NCI-H526 (cell line): ENCODE measurements at places on chromosomes 11 and 22.

GRCh38 chr22:49359076-49359475, 468.6 kb downstream of the BRD1 start:
- DNase-seq, result no peak

DNA sequence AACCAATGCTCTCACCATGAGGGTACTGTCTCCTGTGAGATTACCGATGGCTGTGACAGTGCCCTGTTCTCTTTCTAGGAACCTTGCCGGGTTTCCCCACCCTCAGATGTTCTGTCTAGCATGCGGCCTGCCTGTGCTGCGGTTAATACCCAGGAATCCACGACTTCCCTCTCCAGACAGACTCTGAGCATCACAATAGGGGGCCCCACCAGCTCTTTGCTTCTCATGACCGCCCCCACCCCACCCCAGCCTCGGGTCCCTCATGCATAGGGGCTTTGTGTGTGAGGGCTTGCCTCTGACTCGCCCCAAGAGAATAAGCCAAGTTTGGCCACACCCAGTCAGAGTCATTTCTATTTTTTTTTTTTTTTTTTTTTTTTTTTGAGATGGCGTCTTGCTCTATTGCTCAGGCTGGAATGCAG, 10.3 kb downstream of the PARVG start:
- DNase-seq, result no peak

- peak; percentile 20 for DNase-seq
Observed at GRCh38 chr11:114058026-114058706, 1.3 kb upstream of the ZBTB16 start.

DNA sequence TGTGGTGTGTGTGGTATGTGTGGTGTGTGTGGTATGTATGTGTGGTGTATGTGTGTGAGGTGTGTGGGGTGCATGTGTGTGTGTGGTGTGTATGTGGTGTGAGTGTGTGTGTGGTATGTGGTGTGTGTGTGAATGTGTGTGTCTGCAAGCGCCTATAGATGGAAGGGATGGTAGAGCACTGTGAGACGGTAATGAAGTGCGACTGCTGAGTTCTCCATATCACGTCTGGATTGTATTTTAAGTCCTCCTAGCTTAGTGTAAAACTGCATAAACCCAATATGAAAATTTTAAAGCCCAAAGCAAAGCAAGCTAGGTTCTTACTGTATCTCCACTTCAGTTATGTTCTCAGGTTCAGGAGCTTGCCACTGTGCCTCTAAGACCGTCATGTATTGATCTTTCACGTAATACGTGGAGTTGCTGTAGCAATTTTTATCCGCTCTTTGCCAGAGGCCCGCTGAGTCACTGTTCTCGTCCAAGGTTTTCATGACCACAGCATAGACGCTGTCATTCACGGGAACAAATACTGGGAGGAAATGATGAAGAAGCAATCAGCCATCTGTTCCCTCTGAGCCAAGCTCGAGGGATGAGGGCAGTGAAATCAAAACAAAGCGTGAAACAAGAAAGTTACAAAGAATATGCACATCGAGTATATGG, 5.5 kb downstream of the PLET1 start:
- no peak for DNase-seq

- DNase-seq, result no peak
Observed at GRCh38 chr11:78806214-78807004, 231.7 kb upstream of the NARS2 start.

- DNase-seq, result no peak
Observed at GRCh38 chr11:17745023-17745772, 10.6 kb downstream of the KCNC1 start.

DNA sequence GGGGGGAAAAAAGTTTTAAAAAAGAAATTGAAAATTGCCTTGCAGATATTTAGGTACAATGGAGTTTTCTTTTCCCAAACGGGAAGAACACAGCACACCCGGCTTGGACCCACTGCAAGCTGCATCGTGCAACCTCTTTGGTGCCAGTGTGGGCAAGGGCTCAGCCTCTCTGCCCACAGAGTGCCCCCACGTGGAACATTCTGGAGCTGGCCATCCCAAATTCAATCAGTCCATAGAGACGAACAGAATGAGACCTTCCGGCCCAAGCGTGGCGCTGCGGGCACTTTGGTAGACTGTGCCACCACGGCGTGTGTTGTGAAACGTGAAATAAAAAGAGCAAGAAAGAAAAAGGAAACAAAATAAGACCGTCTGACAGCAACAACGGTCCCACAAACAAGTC, 964.9 kb downstream of the NTM start:
- DNase-seq, result no peak

GRCh38 chr11:85821636-85822035, 10.7 kb upstream of the SYTL2 start:
- no peak for DNase-seq

- no peak for DNase-seq
Observed at GRCh38 chr11:1025410-1026162, 10.9 kb downstream of the MUC6 start.

GRCh38 chr11:45664376-45665205, 831 bp downstream of the CHST1 start:
- peak; percentile 37 for DNase-seq

DNA sequence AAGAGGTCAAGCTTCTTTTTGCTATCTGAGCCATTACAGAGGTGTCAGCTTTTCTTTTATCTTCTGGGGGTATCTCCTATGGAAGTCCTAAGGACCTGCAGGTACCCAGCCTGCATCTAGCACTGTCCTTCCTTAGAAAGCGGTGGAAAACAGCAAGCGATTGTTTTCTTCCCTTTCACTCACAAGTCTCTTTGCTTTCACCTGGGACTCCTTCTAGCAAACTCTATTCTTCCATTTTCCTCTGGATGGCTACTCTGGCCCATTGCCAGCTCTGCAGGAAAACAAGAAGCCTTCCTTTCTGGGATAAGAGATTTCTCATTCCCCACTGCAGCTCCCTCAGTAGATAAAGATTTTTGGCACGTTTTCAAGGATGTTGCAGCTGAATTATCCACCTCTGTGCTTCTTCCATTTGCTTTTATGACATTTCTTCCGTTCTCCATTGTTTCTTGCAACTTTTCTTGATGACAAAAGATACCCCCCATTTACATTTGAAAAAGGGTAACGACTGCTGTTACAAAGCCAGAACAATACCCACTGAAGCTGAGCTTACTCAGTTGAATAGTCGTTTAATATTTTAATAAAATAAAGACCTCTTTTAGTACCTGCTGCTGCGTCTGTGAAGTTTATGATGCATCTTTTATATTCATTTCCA, 40.2 kb upstream of the BDNF start:
- DNase-seq, result no peak

- DNase-seq, result no peak
Observed at GRCh38 chr22:19819911-19820879, 34.5 kb downstream of the GNB1L start.

DNA sequence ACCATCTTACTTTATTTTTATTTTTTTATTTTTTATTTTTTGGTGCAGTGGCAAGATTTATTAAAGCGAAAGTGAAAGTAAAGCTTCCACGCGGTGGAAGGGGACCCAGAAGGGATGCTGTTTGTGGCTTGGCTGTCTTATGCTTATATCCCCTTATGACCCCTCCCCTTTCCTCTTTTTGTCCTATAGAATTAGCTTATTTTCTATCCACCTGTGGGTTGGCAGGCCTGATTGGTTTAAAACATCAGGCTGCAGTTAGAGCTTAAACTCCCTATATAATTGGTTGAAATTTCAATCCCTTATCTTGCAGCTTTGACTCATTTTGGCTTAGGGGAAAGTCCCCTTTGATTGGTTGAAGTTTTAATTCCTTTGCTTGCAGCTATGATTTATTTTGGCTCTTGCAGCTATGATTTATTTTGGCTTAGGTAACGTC, 50.5 kb downstream of the NNMT start:
- DNase-seq, result no peak

DNA sequence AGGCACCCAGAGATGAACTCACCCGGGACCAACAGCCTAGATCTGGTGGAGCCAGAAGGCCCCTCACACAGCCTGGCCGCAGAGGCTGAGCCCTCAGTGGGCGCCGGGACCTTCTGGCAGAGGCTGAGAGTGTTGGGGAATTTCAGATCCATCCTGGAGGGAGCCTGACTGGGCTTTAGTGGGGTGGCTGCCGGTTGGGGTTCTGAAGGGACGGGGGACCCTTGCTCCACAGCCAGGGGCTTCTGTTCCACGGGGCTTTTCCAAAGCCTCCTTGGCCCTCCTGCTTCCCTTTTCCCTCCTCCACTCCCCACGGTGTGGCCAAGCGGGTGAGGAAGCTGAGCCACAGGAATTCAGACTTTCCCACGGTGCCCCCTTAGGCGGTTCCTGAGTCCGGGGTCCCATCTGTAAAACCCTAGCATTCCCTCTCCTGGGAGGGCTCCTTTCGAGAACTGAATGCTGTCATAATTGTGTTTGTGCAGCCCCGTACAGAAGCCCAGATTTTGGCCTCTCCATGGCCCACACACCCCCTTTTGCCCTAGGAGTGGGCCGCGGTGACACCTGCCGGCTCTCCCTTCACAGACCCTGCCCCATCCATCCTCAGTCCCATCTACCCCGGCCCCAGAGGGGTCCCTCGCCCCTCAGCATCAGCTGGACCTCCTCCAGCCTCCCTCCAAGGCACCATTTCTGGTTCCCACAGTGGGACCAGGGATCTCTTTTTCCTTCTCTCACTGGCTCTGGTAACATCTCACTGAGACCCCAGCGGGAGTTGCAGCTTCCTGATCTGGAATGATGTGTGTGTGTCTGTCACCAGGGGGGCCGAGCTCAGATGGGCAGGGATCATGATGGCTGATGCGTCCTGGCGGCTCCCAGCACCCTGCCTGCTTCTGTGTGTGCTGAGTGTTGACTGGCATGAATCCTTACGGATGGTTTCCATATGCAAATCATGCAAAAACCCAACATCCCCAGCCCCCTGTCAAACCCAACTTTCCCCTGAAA, 1048.4 kb downstream of the TBC1D22A start:
- DNase-seq, result peak; percentile 66

DNA sequence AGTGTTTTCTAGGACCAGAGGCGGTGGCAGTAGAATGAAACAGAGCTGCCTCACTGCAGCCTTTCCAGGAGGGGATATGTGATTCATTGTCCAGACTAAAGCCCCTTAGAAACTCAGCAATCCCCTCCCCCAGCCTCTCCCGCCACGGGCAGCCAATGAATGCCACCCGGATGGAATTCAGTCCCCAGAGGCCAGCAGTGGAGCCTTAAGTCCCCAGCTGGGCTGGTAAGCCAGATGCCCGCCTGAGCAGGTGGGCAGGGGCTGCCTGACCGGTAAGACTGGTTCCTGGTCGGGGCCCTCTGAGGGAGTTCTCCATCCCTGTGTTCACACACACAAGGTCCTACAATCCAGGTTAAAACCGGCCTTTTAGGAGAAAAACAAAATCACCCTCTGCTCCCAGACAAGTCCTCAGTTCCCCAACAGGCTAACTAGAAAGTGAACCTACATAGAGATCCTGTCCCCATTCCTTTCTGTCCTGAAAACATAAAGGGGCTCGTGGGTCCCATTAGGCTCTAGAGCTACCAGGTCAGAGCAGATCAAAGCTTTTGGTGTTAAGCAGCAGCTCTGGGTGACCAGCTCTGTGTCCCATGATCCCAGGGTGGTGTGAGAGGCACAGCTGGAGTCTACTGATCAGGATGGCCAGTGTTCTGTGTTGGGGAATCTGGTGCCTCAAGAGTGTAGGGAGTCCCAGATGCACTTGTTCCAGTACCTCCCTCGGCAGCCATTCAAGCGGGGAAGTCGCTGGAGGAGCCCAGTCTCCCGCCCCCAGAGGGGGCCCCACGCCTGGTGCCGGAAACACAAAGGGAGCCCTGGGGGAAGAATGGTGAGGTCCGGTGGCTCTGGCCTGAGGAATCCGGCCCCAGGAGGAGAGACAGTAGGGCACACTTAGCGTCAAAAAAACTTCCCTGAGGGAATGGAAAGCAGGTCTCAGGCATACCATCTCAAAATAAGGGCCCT, 2.6 kb downstream of the PATZ1 start:
- peak; percentile 97 for DNase-seq

GRCh38 chr11:21909145-21909544, 283.7 kb upstream of the ANO5 start:
- no peak for DNase-seq

- peak; percentile 24 for DNase-seq
Observed at GRCh38 chr11:105935791-105936190, 86.2 kb downstream of the MSANTD4 start.

GRCh38 chr11:48031602-48032001, 51.2 kb downstream of the PTPRJ start:
- DNase-seq, result peak; percentile 58

DNA sequence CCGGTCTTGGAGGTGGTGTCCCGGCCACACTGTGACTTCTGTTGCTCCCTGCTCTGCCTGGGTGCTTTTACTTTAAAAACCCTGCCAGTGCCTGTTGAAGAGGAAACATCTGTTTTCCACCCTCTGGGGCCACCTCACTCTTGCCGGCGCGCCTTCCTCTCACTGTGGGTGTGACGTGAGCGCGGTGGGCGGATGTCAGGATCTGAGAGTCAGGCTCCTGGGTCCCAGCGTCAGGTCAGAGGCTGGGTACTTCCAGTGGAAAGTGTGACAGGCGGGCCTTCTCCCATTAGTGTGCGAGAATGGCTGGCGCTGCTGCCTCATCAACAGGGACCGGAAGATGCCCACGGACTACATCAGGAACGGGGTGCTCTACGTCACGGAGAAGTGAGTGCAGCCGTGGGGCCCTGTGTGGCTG, 54.2 kb downstream of the GRAMD4 start:
- DNase-seq, result no peak

DNA sequence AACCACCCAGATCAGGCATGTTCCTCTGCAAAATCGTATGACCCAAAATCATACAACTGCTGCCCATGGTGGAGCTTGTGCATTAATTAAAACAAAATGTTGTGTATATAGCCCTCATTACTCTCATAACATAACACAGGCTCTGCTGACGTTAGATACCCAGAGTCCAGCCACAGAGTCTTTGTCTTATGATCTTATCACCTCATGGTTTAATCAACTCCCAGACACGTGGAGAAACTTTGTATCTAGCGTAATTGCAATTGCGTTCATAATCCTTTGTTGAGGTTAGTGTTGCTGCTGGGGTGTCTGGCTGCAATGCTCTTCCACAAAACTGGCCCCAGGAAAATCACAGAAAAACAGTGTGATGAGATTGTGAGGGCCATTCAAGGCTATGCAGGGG, 5.0 kb upstream of the APOL1 start:
- no peak for DNase-seq

DNA sequence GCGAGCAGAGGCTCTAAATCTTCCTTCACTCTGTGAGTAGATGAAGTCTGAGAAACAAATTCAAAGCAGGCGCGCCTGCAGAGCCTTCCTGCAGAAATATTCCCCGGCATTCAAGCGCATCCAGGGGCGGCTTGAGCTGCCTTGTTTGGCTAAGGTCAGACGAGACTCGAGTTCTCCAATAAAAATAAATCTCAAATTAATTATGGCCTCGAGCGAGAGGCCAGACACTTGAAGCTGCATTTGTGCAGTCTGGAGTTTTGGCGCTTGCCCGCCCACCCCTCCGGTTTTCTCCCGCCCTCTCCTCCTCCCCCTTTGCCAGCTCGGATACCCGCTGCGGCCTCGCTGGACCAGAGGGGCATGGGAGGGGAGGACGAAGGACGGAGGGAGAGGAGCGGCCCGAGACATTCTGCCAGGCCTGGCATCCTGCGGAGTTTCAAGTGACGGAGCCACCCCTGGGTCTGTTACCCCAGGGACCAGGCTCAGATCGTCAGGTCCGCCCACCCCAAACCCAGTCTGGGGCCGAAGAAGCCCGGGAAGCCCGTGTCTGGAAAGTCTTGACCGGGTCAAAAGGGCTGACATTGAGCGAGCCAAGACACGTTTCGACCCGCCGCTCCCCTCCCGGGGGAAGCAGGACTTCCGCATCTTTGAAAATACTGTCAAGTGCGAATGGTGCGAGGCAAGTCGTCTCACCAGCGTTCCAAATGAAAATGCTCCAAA, 3.8 kb upstream of the FLI1 start:
- peak; percentile 66 for DNase-seq

- DNase-seq, result no peak
Observed at GRCh38 chr22:30866216-30866615, 102.4 kb downstream of the MORC2 start.
